Activated B cell treated with CpG ODN at 0.5 μM for 24 hours (primary cell): ENCODE measurements at places on chromosomes 16 and 17. TPM values are rescaled to one million over a fixed set of nuclear protein-coding genes. Genes with fewer than 3 reads are reported as not detected.

DNA sequence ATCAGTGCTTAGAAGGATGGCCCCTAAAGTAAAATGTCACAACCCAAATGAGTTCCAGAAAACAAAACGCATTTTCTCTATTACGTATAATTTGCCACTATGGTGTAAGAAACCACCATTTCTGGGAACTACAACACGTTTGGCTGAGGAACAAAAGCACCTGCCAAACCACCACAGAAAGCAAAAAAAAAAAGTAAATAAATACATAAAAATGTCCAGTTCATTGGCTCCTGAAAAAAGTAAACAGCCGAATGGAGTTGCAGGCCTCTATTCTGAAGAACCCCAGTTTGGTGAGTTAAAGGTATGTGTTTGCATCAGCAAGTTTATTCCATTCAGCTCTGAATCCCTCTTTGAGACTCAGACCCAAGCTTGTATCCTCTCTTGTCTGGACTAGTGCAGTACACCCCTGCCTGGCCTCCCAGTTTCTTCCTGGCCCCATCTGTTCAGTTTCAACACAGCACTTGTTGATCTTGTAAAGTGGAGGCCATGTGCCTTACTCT is 36.9 kb downstream of the ERN1 start:
- DNase-seq = no peak

DNA sequence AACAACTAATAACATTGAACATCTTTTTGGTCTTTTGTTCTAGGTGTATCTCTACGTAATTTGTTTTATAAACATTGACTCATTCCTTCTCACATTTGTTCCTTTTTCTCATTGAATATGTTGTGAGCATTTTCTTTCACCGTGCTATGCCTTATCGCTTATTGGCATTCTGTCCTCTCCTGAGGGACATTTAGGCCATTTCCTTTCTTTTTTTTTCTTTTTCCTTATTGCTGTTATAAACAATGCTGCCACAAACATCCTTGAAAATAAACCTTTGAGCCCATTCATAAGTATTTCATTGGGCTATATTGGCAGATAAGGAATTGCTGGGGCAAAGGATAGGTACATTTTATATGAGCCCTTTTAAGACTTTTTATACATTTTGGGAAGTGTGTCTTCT is 32.4 kb downstream of the WSCD1 start:
- no peak for DNase-seq

DNA sequence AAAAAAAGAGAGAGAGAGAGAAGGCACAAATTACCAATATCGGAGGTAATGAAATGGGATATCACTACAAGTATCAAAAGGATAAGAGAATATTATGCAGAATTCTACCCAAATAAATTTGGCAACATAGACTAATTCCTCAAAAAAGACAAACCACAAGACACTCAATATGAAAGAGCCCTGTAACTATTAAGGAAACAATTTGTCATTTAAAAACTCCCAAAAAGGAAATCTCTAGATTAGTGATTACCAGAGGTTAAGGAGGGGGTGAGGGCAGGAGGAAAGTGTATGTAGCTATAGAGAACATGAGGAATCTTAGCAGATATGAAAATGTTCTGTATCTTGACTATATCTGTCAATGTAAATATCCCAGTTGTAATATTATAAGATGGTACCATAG is 54.0 kb downstream of the CFDP1 start:
- no peak for DNase-seq

DNA sequence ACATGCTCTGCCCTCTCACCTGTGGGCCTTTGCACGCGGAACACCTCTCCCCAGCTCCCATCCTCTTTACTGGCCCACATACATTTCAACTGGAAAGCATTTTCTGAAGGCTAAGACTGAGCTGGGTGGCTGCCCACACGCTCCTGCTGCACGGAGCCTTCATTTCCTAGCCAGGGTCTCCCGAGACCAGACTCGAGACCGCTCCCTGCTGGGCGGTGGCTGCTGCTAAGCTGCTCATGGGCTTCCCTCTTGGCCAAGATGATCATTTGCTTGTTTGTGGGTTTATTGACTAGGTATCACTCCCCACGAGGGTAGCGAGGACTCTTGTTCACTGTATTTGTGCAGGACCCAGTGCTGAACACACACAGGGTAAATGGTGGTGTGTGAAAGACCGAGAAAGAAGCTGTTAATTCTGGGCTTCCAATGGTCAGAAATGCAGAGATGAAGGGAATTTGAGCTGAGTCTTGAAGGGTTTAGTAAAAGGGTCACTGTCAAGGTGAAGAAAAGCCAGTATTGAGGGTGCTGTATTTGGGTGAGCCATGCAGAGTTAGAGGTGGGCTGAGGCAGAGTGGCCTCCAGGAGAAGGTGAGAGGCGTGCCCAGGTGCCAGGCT is 907 bp downstream of the TRAPPC2L start:
- DNase-seq = peak; percentile 60

DNA sequence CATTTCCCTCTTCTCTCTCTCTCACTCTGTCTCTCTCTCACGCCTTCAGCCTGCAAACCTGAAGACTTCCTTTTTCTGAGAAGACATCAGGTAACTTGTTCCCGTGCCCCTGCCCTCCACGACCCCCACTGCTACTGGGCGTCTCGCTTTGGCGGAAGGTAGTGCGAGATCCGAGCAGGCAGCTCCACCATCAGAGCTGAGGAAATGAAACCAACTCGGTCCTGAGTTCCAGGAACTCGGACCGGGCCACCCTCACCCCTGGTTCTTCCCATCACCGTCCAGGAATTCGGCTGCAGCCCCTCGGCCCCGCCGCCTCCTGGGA is 585 bp downstream of the MLKL start:
- DNase-seq = no peak

GRCh38 chr17:58648236-58648635 is 43.6 kb downstream of the TEX14 start:
- DNase-seq = no peak

- no peak for DNase-seq
Observed at GRCh38 chr16:86380030-86380429, 130.3 kb upstream of the FOXF1 start.

DNA sequence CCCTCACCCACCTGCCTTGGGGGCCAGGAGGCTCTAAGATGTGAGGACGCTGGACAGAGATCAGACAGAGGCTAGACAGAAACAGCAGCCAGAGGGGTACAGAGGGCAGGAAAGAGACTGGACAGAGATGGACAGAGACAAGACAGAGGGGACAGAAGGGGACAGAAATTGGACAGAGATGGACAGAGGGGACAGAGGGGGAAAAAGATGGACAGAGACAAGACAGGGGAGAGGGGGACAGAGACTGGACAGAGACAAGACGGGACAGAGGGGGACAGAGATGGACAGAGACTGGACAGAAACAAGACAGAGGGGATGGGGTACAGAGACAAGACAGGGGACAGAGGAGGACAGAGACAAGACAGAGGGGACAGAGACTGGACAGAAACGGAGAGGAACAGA is 16.1 kb downstream of the UTS2R start:
- DNase-seq = no peak

- no peak for DNase-seq
Observed at GRCh38 chr16:2162676-2163118, 7.1 kb downstream of the TRAF7 start.

DNA sequence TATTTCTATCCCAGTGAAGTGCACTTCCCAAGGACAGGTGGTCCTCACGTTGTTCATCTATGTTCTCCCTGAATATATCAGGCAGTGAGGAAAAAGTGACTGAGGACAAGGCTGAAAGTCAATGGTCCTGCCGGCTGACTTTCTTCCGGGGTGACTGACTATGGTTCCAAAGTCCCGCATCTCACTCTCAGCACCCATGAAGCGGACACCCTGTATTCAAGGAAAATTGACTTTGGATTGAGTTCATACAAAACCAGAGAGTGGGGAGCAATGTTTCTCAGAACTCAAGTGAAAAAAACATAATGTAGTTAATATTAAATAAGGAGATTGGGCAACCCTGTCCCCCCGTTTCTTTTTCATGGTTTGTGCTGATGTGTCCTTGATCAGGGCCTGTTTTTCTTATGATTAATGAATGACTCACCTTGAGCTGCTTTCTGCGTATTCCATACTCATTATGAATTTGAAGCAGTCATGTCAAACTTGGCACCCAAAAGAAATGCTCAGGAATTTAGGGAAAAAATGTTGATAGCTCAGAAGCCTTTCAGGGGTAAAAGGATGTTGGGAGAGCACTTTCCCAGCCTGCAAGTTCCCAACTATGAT is 184.0 kb downstream of the CYLD start:
- DNase-seq = no peak

Gene ABCA10
- total RNA-seq = 1.1 and 1.8 TPM in 2 replicates

Gene HOXB5
- not detected in 2 replicates for total RNA-seq

Gene SKAP1
- 24.3 and 25.3 TPM in 2 replicates for total RNA-seq

Gene LDHD
- not detected in 2 replicates for total RNA-seq

Gene ACSM2A
- total RNA-seq = not detected in 2 replicates
